ENCODE measurements at places on chromosomes 16 and 17.

GRCh38 chr17:82645516-82645915 lies 2.7 kb downstream of the WDR45B start:
- DNase-seq: no peak

- DNase-seq: peak; percentile 19
Observed at GRCh38 chr16:68539711-68540239, 684 bp downstream of the ZFP90 start.

- no peak for DNase-seq
Observed at GRCh38 chr16:4058386-4058785, 57.9 kb downstream of the ADCY9 start.

DNA sequence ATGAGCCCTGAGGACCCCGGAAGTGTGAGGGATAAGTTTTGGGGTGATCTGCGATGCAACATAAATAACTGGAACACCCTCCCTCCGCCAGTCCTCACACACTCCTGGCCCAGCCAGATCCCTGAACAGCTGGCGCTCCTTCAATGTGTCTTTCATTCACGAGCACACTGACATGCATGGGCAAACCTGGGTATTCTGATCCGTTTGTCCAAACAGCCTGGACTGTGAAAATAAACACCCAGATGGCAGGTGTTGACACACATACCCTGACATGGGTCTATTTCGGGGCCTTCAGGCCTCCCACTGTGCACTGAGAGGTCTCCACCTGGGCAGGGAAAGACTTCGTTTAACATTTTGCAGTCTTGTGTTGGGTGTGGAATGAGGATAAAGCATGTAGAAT lies 3.0 kb upstream of the CPNE2 start:
- DNase-seq: no peak

DNA sequence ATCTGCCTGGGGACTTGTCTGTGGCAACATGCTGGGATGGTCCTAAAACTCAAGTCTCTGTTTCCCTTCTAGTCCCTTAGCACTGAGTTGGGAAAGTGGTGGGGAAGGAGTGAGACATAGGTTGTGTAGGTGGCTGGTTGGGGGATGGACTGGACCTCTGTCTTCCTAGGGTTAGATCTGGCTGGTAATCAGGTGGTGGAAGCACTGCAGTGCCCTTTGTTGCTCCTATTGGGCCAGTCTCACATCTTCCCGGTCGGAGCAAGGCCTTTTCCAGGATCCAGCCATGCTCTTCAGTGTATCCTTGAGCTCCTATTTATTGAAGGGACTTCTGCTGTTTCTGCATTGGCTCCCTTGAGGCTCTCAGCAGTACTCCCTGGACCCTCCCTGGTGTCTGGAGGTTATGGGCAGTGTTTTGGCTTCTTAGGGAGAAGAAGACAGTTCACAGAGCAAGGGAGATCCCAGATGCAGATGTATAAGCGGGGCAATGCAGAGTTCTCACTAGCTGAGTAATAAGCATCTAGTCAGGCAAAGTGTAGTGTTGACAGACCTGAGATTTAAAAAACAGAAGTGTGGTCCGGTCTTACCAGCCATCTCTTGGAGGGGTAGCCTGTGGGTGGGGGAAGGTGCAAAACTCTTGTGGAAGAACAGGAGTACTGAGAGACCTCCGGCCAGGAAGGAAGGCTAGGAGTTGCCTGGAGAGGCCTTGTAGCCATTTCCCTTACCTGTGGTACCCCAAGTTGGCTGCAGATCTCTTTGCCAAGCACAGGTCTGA lies 1.3 kb upstream of the NUTF2 start:
- no peak for DNase-seq

- peak; percentile 71 for DNase-seq
Observed at GRCh38 chr16:73149334-73149733, 101.4 kb upstream of the ZFHX3 start.

- no peak for DNase-seq
Observed at GRCh38 chr17:73550556-73550955, 93.7 kb downstream of the SDK2 start.

DNA sequence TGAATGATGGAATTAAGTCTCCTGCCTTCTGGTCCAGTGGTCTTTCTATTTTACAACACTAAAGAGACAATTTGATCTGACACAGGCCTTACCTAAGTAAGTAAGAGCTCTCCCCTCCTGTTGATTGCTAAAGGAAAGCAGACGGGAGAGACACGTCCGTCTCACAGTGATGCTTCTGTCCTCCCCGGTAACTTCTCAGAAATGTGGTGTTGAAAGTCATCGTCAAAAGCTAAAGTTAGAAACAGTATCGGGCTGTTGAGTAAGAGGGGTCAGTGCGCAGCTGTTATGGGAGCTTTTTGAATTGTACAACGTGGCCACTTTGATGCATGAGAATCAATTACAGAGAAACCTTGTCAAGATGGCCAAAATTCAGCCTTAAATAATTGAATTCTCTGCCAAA lies 1.9 kb upstream of the RBFOX1 start:
- no peak for DNase-seq

DNA sequence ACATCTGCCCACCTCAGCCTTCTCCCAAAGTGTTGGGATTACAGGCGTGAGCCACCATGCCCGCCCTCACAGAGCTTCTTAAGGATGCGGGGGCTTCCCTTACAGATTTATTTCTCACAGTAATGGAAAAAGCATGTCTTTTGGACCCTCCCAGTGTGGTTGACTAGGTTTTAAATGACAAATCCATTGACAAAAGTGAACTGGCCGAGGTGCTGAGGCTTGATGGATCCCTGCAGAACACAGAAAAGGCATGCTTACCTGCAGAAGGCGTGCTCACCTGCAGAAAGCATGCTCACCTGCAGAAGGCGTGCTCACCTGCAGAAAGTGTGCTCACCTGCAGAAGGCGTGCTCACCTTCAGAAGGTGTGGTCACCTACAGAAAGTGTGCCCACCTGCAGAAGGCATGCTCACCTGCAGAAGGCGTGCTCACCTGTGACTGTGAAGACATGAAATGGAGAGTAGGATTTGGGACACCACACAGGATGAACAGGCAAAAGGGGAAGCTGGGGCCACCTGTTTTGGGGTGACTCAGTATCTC lies 15.1 kb upstream of the BBS2 start:
- DNase-seq: no peak

- DNase-seq: peak; percentile 53
Observed at GRCh38 chr16:65572156-65572555, 450.3 kb upstream of the CDH11 start.

- DNase-seq: no peak
Observed at GRCh38 chr16:7763111-7763510, 430.5 kb downstream of the RBFOX1 start.

GRCh38 chr17:73430848-73431247 lies 119.0 kb upstream of the CDC42EP4 start:
- DNase-seq: no peak

DNA sequence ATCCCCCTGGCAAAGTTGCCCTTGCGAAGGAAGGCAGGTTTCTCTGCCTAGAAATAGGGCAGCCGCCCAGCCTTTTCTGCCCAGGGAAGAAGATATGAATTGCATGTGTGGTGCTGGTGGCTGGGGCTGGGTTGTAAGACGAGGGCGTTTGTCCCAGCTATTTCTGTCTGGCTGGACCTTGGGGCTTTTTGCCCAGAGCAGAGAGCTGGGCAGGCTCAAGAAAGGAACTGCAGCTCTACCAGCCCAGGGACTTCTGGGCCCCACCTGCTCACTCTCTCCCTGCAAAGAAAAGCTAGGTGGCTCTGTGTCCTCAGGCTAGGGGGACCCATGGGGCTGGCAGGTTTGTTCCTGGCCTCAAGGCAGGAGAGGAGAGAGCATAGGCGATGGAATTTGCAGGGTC lies 586 bp downstream of the CACNG1 start:
- DNase-seq: no peak

DNA sequence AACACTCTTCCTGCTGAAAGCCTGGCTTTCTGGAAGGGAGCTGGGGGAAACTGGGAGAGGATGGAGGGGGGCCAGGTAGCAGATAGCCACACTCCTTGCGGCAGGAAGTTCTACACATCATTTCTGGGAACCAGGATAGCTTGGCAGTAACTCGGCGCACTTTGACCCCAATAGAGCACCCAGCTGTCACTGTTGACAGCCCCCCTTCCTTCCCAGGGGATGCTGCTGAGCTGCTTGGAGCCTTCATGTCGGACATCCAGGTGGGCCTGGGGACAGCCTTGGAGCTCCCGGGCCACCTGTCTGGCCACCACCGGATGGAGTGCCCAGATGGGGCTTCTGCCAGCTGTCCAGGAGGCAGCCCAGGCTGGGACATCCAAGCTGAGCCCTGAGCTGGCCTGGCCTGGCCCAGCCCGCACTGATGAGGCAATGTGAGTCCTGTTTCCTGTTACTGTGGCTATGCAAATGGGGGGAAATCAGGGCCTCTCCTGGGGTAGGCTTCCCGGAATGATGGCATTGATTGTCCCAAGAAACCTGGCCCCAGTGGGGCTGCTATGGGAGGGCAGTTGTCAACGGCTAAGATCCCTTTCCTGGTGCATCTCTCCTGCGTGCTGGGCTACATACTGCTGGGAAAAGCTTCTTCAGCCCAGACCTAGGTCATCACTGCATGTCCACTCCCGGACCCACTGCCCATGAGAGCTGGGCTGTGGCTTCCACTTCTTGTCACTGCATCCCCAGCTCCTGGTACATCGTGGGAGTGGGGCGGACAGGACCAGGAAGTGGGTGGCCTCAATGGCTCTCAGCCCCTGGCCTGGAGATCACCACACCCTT lies 50.0 kb downstream of the SOCS1 start:
- DNase-seq: peak; percentile 9

GRCh38 chr16:79286646-79287423 lies 313.7 kb downstream of the MAF start:
- no peak for DNase-seq

GRCh38 chr17:8264320-8264719 lies 15.2 kb downstream of the PFAS start:
- DNase-seq: no peak

DNA sequence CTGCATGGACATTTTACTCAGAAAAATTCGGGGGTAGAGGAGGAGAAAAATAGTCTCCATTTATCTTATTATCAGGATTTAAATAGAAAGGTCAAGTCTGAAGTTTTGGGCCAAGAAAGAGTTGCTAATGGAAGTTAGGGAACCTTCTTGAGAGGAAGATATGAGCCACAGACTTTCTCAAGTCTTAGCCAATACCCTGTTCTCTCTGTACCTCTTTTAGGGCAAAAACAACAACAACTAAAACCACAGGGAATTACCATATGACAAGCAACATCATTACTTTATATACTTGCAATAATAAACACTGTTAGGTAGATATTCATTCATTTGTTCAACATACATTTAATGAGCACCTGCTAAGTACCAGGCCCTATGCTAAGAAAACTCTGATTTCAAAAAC lies 282.2 kb upstream of the CDH5 start:
- DNase-seq: no peak

DNA sequence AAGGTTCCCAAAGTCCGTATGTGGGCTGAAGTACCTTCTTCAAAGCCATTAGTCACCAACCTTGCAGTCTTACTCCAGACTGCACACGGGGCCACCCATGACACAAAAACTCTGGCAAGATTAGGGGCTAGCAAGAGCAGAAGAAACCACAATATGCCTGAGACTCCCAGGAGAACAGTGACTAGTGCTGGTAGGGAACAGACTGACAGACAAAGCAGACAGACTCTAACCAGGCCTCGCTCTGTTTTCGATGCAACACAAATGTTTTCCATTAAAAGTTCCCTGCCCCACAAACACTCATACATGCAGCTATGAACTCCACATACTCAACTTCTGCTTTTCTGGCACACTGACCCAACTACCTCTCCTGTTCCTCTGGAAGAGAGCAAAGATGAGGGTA lies 102.2 kb downstream of the HIC1 start:
- DNase-seq: no peak

GRCh38 chr17:79671085-79671694 lies 59.6 kb upstream of the ENPP7 start:
- no peak for DNase-seq
